ENCODE measurements at places on chromosomes 1 and 21.

- no peak for DNase-seq
These were observed 17.5 kb downstream of the GTF2B start for GRCh38 chr1:88873737-88874349.

- no peak for DNase-seq
These were observed 18.3 kb upstream of the HDAC1 start for GRCh38 chr1:32273391-32274208.

DNA sequence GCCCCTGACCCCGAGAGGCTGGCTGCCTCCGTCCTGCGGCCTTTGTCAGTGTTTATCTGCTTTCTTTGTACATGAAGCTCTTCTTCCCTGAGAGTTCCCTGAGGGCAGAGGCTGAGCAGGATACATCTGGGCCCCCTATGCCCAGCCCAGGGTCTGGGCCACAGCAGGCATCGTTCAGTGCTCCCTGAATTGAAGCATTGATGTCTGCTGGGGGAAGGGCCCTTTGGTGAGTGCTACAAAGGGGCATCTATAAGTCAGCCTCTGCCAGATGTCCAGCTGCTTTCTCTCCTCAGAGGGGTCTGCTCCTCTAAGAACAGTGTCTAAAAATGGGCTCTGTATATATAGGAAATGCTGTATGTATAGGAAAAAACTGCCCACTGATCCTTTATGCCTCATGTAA is 2.1 kb downstream of the HEYL start:
- DNase-seq, result no peak

- DNase-seq, result no peak
These were observed 148.0 kb downstream of the ZZZ3 start for GRCh38 chr1:77534456-77534855.

- DNase-seq, result no peak
These were observed 49.9 kb downstream of the IRF2BP2 start for GRCh38 chr1:234559902-234560676.
